Lung (tissue), 17 donors: ENCODE measurements at places on chromosomes 2 and 18. TPM values are rescaled to one million over a fixed set of nuclear protein-coding genes. Genes with fewer than 3 reads are reported as not detected.

The ZNF892 gene
- total RNA-seq: 7.0 TPM

The TTLL4 gene
- 25.1 TPM for total RNA-seq

The C1QL2 gene
- total RNA-seq: not detected

The GATA6 gene
- total RNA-seq: 32.1 TPM

The HNRNPA3 gene
- total RNA-seq: 155 TPM

The TMEM169 gene
- total RNA-seq: 0.67 TPM

The RSAD2 gene
- total RNA-seq: 13.2 TPM

The NEU4 gene
- 0.26 TPM for total RNA-seq

The MARCHF4 gene
- total RNA-seq: 0.34 TPM

The SIGLEC15 gene
- total RNA-seq: 0.91 TPM

The C2orf78 gene
- total RNA-seq: not detected

The DPYSL5 gene
- total RNA-seq: not detected

The UPP2 gene
- total RNA-seq: not detected

The AQP12A gene
- not detected for total RNA-seq

The CYP27A1 gene
- total RNA-seq: 110 TPM

The CHRNA1 gene
- not detected for total RNA-seq

The ZSWIM2 gene
- total RNA-seq: not detected

The CDK15 gene
- 2.3 TPM for total RNA-seq

The NEURL3 gene
- total RNA-seq: 1.1 TPM

The CCDC138 gene
- total RNA-seq: 8.6 TPM

The MEP1B gene
- not detected for total RNA-seq

The ABCB11 gene
- 0.15 TPM for total RNA-seq

The ZNF512 gene
- 25.0 TPM for total RNA-seq

The MOGAT1 gene
- not detected for total RNA-seq

The VWC2L gene
- 0.25 TPM for total RNA-seq

The MXD1 gene
- 46.5 TPM for total RNA-seq

The CD207 gene
- total RNA-seq: 0.11 TPM

The ITPRIPL1 gene
- total RNA-seq: 1.9 TPM

The CDCA7 gene
- total RNA-seq: 2.4 TPM

The LYPD6B gene
- 3.2 TPM for total RNA-seq

The FLACC1 gene
- total RNA-seq: 8.0 TPM

The SERPINB13 gene
- total RNA-seq: not detected

The SERPINB7 gene
- 0.12 TPM for total RNA-seq

The PTPRN gene
- 2.6 TPM for total RNA-seq

The HRH4 gene
- 0.54 TPM for total RNA-seq

The KIF1A gene
- 2.3 TPM for total RNA-seq

The PDE11A gene
- total RNA-seq: 1.3 TPM

The ZC3H15 gene
- total RNA-seq: 33.4 TPM

The IL18R1 gene
- 35.5 TPM for total RNA-seq

The HES6 gene
- 12.5 TPM for total RNA-seq

The TNFRSF11A gene
- 4.3 TPM for total RNA-seq

The ERLEC1 gene
- 64.7 TPM for total RNA-seq

The KCNG2 gene
- 1.7 TPM for total RNA-seq

The GCG gene
- total RNA-seq: not detected

The MPP4 gene
- not detected for total RNA-seq

The GPC1 gene
- total RNA-seq: 23.2 TPM

The KATNAL2 gene
- 8.0 TPM for total RNA-seq

The ERFE gene
- 0.54 TPM for total RNA-seq

The ZNF519 gene
- 4.8 TPM for total RNA-seq

The PSMA8 gene
- not detected for total RNA-seq

The B3GNT7 gene
- 32.9 TPM for total RNA-seq

The OSR1 gene
- 21.3 TPM for total RNA-seq

The CEBPZOS gene
- 30.3 TPM for total RNA-seq

The NPAS2 gene
- 17.1 TPM for total RNA-seq

The RGPD8 gene
- 10.2 TPM for total RNA-seq

The HTR2B gene
- 0.09 TPM for total RNA-seq

The RBM45 gene
- total RNA-seq: 11.9 TPM
